ENCODE measurements at places on chromosomes 5 and 9. TPM values are rescaled to one million over a fixed set of nuclear protein-coding genes. Genes with fewer than 3 reads are reported as not detected.

ARHGEF37 gene
- 5.8 TPM for total RNA-seq

CNTFR gene
- total RNA-seq, result not detected

DMRT3 gene
- total RNA-seq, result not detected

IL4 gene
- not detected for total RNA-seq

CA9 gene
- total RNA-seq, result 3.6 TPM

TXNDC15 gene
- 102 TPM for total RNA-seq

DNA sequence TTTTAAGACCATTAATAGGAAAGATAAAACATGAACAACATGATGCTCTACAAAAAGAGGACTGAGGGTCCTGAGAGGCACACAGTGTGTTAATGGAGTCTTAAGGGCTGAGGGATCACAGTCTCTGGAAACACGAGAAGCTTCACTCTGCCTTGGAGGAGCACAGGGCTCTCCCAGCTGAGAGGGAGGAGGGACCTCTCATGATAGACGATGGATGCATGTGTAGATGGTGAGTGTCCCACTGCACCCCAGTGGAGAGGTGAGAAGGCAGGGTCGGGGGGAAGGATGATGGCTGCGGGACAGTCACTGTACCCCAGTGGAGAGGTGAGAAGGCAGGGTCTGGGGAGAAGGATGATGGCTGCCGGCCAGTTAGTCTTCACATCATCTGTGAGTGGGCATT, 613.4 kb downstream of the IRX1 start:
- H3K4me1 ChIP-seq, result peaks cover 7% of the 10 kb centered on the region
- H3K27me3 ChIP-seq, result no peaks in the 10 kb centered on the region
- no peak for DNase-seq
- no peak overlapping the region for H3K4me3 ChIP-seq
- no peak overlapping the region for H3K27ac ChIP-seq

DNA sequence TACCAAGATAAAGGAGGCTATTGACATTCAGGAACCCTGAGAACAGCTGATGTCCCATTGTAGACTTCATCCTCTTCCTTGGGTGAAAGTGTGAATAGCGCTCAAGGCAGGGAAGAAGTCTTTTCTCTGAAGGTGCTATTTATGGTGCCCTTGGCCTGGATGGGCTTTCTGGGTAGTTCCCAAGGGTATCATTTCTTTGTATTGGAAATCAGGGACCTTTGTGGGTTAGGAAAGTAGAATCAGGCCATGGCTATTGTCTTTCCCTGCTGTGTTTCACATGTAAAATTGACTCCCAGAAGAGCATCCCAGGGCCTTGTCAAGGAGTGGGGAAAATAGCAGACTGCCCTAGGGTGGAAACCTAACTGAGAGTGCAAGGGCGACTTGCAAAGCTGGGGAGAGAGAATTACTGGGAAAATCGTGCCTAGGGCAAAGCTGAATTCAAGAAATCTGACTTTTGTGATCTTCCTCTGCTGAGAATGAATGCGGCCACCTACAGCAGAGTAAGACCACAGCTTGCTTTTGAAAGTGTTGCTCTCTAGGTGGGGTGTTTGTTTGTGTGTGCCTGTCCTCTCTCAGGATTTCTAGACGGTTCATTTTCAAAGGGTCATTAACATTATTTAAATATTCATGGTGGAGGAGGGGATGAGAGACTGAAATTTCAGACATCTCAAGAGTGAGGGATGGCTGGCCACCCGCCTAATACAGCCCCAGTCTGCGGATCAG, 160.6 kb downstream of the C9orf152 start:
- DNase-seq, result no peak
- H3K36me3 ChIP-seq, result no peaks in the 10 kb centered on the region
- H3K27me3 ChIP-seq, result no peaks in the 10 kb centered on the region
- H3K4me3 ChIP-seq, result peak overlapping the region; percentile 98

- H3K4me3 ChIP-seq, result no peak overlapping the region
- no peaks in the 10 kb centered on the region for H3K36me3 ChIP-seq
- H3K27me3 ChIP-seq, result peaks cover 19% of the 10 kb centered on the region
- H3K27ac ChIP-seq, result no peak overlapping the region
- H3K4me1 ChIP-seq, result peaks cover 6% of the 10 kb centered on the region
- DNase-seq, result no peak
Observed at GRCh38 chr5:152125661-152126205, 201.1 kb upstream of the GLRA1 start.

DNA sequence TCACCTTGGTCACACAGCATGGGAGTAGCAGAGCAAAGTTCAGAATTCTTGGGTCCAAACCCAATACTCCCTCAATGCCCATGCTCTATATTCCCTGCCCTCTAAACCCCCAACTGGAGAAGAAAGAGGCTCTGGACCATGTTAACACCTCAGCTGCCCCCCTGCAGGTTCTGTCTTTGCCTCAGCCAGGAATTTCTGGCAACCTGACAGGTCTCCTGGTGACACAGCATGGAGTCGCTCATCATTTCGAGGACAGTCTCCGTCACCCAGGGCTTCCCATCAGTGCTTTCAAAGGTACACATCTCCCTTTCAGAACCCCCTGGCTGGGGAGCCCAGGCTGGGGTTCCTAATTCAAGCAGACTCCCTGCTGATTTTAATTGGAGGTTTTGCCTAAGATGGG, 189.5 kb downstream of the BRINP1 start:
- DNase-seq, result no peak
- no peak overlapping the region for H3K27ac ChIP-seq
- no peaks in the 10 kb centered on the region for H3K4me1 ChIP-seq
- H3K27me3 ChIP-seq, result no peaks in the 10 kb centered on the region
- no peak overlapping the region for H3K4me3 ChIP-seq

- DNase-seq, result no peak
- no peaks in the 10 kb centered on the region for H3K27me3 ChIP-seq
- H3K4me3 ChIP-seq, result no peak overlapping the region
- peaks cover 14% of the 10 kb centered on the region for H3K4me1 ChIP-seq
- H3K27ac ChIP-seq, result no peak overlapping the region
- H3K36me3 ChIP-seq, result peaks cover 2% of the 10 kb centered on the region
Observed at GRCh38 chr9:109302606-109303005, 18.3 kb downstream of the EPB41L4B start.

DNA sequence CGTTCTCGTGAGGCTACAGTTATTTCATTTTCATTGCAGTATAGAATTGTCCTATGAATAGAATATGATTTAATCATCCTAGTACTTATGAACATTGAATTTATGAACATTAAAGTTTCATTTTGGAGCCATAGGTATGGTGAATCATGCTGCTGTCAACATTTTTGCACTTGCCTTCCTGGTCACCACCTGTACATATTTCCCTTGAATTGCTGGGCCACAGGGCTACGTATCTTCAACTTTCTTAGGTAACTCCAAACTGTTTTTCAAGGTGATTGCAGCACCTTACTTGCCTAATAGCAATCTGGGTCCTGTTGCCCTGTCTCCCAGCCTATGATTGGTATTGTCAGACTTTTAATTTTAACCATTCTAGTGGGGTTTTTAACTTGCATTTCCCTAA, 6.5 kb upstream of the RNF145 start:
- H3K4me1 ChIP-seq, result peaks cover 18% of the 10 kb centered on the region
- H3K4me3 ChIP-seq, result no peak overlapping the region
- H3K36me3 ChIP-seq, result no peaks in the 10 kb centered on the region
- H3K27ac ChIP-seq, result no peak overlapping the region
- H3K27me3 ChIP-seq, result no peaks in the 10 kb centered on the region

Measured in chondrocyte (in vitro differentiated cells).